ENCODE measurements at places on chromosomes 4 and X.

DNA sequence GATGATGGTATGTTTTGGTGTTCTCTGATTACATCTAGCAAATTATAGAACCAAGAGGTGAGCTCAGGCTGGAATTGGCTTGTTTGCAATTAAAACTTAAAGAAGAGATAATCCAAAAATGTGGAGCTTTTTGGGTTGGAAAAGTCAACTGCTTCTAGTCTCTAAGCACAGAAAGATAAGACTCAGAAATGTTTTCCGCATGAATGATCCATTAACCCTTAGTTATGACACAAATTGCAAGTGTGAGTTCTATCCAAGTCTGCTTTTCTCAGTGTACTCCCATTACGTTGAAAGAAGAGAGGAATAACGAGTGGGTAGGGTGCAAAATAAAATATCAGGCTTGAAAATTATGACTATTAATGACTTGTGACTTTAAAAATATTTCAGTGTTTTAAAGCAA lies 38.5 kb downstream of the HPGD start:
- no peak for DNase-seq

DNA sequence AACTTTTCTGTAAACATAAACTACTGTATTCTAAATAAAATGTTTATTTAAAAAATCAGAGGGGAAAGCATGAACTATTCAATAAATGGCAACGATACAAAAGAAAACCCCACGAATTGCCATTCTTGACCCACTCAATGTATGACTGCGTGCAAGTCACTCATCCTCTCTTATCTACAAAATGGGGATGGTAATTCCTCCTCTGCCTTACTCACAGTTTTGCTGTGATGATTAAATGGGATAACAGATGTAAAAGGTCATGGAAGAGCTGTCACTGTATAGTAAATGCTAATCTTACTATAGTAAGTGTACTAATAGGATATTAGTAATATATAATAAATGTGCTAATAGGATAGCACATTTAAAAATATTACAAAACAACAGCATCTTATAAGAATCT lies 173.4 kb downstream of the SCFD2 start:
- DNase-seq: no peak

DNA sequence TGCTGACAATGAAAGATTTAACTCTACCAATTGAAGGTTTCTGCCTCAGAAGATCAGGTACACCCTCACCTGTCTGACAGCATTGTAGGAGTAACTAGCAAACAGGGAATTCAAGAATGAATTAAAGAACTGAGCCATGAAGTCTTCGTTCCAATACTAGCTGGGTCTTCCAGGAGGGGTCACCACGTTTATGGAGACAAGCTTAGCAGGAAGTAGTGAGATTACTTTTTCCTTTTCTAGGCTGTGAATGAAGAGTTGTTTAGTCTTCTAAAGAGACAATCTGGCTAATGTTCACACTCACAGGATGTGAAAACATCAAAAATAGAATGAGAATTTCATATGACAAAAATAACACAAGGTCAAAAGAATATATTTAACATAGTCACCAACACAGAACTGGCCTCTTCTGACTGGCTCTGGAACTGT lies 54.9 kb downstream of the REELD1 start:
- no peak for DNase-seq

DNA sequence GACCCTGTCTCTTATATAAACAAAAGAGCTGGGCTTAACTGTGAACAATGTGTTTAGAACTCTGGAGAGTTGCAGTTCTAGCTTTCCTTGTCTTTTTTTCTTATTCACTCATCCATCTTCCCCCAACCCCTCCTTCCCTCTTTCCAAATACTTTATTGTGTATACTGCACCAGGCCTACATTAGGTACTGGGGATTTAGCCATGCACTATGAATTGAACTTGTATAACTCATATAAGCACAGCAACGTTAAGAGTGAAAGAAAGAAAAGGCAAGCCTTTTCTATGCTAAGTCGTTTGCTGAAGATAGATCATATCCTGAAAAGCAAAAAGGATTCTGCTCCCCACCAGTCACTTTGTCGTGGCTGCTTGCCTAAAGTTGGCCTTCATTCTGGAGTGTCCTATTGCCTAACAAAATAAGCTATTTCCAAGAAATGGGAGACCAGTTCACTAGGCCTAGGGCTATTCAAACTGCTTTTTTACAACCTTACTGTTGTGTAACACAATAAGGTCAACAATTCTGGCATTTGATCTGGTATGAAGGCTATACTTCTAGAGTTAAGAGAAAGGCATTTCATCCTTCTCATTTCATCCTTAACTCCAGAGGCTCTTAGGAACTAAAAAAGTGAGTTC lies 32.2 kb downstream of the CCNI start:
- DNase-seq: no peak

- no peak for DNase-seq
Observed at GRCh38 chr4:136000246-136000645, 1532.0 kb downstream of the PCDH18 start.

DNA sequence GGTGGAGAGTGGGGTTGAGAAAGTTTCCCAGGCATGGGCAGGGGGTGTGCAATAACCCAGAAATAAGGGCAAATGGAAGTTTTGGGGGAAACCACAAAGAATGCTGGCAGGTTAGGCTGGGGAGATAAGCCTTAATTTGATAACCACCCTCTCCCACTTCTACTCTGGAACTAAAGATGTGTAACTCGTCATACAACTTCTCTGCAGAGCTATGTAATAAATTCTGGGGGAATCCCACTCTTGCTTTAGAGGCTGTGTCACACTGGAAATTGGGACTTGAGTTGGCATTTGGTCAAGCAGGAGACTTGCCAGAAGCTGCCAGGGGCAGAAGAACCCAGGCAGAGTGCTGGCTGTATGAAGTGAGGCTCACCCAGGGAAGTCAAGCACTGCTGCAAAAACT lies 170.9 kb upstream of the CPEB2 start:
- no peak for DNase-seq

- no peak for DNase-seq
Observed at GRCh38 chr4:145501051-145501660, 19.5 kb downstream of the SMAD1 start.

DNA sequence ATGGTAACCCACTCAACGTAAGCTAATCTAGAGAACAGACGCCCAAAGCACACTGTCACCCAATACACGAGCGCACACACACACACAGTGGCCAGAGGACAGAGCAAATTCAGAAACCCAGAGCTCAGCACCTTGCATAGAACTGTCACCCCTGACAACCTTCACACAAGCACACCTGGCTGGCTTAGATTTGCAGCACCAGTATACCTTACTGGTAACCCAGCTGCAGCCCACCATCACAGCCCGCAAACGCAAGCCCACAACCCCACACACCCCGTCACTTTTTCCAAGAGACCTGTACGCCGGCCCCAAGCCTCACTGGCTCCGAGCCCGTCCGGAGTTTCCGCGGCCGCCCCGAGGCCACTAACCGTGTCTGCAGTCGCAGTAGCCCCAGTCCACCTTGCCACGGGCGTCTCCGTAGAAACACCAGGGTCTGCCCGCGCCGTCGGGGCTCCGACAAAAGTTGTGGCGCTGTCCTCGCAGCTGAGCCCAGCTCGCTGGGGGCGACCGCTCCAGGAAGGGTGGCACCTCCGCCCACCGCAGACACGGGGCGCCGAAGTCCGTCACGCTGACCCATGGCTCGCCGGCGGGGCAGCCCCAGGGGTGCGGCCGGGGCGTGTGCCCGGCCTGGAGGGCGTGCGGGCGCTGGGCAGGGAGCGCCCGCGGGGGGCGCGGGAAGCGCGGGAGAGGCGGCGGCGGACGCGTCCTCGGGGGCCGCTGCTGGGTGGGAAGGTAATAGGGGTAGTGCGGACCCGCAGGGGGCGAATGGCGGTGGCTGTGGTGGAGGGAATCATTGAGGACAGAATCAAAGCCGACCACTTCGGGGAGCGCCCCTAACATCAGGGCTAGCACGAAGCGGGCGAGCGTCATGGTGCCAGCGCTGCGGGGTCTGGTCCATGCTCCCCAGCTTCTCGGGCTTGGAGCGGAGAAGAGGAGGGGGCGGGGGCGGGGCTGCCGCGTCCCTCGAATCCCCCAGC lies 664 bp downstream of the PRSS12 start:
- DNase-seq: peak; percentile 57

DNA sequence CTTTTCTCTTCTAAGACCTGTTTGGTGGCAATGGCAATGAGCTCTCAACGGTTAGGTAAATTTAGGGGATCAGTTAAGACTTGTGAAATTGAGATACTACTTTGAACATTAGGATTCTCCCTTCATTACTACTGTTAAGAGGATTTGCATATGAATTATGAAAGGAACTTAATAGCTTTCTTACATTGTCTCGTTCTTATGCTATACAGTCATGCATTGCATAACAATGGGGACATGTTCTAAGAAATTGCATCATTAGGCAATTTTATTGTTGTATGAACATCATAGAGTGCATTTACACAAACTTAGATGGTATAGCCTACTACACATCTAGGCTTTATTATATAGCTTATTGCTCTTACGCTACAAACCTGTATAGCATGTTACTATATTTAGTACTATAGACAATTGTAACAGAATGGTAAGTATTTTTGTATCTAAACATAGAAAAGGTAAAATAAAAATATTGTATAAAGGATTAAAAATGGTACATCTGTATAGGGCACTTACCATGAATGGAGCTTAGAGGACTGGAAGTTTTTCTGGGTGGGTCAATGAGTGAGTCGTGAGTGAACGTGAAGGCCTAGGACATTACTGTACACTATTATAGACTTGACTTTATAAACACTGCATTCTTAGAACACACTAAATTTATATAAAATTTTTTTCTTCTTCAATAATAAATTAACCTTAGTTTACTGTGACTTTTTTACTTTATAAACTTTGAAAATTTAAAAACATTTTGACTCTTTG lies 62.5 kb downstream of the PAQR3 start:
- peak; percentile 19 for DNase-seq

GRCh38 chr4:139955600-139955999 lies 198.4 kb downstream of the MAML3 start:
- DNase-seq: no peak

- no peak for DNase-seq
Observed at GRCh38 chr4:52848254-52848653, 13.9 kb upstream of the RASL11B start.

DNA sequence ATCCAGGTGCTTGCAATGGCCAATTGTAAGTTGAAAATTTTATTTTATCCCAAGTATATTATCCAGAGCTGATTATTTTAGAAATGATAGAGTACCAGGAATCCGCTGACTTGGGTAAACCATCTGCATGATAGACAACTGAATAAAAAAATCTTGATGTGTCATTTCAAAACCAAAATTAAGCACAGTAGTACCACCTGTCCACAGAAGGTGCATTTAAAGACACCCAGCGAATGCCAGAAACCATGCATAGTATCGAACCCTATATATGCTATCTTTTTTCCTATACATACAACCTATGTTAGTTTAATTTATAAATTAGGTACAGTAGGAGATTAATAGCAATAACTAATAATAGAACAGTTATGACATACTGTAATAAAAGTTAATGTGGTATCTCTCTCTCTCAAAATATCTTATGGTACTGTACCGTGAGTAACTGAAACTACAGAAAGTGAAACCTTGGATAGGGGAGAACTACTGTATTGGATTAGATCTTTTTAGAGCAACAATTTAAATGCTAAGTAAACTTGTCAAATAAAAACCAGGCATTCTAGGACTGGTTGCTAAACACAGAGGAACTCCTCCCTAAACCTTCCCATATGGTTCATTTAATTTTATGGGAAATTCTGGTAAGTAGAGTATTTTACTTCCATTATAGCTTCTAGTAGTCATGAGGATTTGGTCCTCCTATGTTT lies 6.2 kb downstream of the NEIL3 start:
- DNase-seq: no peak

All from fibroblast of skin of right biceps (primary cell).